ENCODE measurements at places on chromosomes 6 and 20.

- DNase-seq: no peak
Observed at GRCh38 chr20:10823585-10823984, 149.8 kb upstream of the JAG1 start.

GRCh38 chr20:41110930-41111577, 26.3 kb upstream of the PLCG1 start:
- no peak for DNase-seq

DNA sequence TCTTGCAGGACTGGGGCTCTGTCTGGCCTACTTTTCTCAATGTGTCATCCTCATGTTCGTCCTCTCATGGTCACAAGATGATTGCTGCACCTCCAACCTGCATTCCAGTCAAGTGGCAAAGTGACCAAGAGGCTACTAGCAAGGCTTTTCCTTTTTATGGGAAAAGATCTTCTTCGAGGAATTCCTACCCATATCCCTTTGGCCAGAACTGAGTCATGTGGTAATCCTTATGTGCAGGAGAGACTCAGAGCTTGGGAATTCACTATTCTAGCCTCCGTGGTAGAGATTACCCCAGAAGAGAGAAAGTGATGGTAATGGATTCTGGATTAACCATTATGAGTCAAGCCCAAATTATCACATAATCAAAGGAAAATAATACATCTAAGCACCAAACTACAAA, 162.7 kb downstream of the KCNQ5 start:
- no peak for DNase-seq

DNA sequence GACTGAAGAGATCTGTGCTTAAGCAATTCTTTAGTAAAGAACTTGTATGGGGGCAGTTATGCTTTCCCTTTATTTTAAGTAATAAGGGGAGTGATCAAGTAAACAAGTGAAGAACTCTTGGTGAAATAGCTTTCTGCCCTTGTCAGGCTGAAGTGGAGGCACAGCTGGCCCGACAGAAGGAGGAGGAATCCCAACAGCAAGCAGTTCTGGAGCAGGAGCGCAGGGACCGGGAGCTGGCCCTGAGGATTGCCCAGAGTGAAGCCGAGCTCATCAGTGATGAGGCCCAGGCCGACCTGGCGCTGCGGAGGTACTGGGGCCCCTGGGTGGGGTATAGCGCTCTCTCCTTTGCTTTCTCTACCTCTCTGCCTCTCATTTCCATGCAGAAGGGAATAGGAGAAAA, 143.3 kb downstream of the MYO6 start:
- DNase-seq: no peak

DNA sequence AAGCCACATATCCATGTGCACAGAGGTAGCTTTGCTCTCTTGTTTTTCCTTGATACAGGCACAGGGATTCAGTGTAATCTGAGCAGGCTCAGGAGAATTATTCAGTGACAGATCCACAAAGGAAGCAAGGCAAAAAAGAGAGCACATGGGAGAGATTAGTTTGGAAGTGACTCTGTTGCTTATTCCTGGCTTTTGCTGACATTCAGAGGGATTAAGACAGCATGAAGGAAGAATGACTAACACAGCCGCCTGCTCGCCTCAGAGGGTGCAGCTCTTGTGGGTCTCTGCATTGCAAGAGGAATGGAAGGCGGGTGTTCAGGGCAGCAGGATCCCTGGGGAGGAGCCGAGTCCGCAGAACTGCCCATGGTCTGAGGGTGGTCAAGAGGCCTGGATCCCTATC, 203.4 kb upstream of the KCNQ5 start:
- no peak for DNase-seq
